Right renal pelvis (tissue), 4 donors: ENCODE measurements at places on chromosomes 12 and 14. TPM values are rescaled to one million over a fixed set of nuclear protein-coding genes. Genes with fewer than 3 reads are reported as not detected.

Gene FNTB
- polyA plus RNA-seq: 30.4 TPM

Gene SERPINA4
- 1.7 TPM for polyA plus RNA-seq

Gene POLE2
- polyA plus RNA-seq: 15.2 TPM

GRCh38 chr12:93571365-93571924, 1.0 kb upstream of the SOCS2 start:
- DNase-seq: no peak

GRCh38 chr12:106924268-106924861, 31.3 kb upstream of the TMEM263 start:
- no peak for DNase-seq

GRCh38 chr12:2482938-2483660, 311.7 kb upstream of the FKBP4 start:
- no peak for DNase-seq

DNA sequence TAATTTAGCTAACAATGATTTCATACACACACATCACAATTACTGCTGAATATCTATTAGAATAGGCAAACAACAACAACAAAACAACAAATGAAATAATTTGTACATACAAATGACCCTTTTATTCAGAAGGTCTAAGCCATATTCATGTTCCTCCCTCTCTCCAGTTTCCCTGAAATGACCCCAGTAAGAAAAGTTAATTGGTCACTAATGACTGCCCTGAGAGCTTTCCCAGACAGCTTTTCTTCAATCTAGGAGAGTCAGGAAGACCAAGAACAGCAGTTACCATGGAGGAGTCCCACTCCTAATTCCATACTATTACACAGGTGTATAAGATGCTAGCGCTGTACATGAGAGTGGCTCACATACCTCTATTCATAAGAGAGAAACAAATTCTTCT, 121.2 kb upstream of the GRIP1 start:
- DNase-seq: no peak

DNA sequence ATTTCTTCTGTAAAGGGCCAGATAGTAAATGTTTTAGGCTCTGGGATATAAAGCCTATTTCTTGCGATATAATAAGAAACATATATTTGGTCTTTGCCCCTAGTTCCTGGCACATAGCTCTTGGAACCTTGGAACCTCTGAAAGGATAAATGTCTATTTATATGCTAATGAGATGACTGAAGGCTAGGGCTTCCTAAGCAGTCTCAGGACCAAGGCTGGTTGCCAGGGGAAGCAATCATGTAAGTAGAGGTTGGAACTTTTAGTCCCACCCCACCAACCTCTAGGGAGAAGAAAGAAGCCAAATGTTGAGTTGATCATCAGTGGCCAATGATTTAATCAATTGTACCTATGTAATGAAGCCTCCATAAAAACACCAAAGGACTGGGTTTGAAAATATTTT, 26.6 kb upstream of the NFYB start:
- no peak for DNase-seq
